Fibroblast of lung (primary cell): ENCODE measurements at places on chromosomes 12 and 14.

DNA sequence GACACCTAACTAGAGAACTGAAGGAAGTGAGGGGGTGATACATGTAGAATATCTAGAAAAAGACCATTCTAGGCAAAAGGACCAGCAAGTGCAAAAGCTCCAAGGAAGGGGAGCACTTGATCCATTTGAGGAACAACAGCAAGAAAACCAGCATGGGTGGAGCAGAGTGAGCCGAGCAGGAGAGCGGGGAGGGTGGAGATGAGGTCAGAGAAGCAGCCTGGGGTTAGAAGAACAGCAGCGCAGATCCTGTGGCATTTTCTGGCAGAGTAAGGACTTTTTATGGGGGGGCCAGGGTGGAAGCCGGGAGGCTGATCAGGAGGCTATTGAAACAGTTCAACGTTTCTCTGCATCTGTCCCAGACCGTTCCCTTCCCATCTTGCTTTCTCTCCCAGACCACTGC, 24.5 kb upstream of the TMCC3 start:
- no peak for DNase-seq

DNA sequence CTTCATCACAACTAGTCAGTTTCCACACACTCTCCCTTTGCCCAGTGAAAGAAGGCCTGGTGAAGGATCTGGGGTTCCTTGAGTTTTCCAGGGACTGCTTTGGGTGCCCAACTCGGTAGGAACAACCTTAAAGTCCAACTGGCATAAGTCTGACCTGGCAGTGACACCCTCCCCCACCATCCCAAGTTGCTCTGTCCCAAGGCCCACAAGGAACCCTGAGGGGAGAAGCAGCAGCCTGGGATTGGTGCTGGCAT, 1.6 kb downstream of the KMT2D start:
- DNase-seq = no peak

DNA sequence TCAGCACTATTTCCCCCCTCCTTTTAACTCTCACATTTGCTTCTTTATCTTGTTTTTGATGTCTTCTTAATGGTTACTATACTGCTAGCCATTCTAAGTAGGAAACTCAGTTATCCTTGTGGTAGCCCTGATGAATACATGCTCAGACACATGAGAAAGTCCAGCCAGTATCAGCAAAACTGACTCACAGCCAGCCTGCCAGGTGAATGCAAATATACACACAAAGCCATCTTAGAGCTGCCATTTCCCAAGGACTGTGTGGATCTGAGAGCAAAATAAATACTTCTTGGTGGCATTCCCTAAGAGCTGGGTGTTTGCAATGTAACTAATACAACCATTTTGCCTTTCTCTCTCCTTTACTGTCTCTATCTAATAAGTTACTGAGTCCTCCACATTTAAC, 455.2 kb downstream of the CCER1 start:
- no peak for DNase-seq

DNA sequence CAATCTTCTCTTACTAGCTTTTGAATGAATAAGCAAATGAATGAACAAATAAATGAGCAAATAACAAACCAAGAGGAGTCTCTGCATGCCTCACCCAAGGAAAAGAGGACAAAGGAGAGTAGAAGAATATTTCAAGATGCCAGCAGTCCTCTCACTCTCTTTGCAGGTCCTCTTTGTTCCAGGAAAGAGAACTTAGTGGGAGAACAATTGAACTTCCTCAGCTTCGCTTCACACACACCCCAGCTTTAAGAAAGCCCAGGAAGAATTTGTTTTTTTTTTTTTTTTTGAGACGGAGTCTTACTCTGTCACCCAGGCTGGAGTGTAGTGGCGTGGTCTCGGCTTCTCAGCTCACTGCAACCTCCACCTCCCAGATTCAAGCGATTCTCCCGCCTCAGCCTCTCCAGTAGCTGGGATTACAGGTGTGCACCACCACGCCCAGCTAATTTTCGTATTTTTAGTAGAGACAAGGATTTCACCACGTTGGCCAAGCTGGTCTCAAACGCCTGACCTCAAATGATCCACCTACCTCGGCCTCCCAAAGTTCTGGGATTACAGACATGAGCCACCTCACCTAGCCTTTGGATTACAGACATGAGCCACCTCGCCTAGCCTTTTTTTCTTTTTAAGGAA, 20.4 kb downstream of the KRT18 start:
- DNase-seq = no peak

DNA sequence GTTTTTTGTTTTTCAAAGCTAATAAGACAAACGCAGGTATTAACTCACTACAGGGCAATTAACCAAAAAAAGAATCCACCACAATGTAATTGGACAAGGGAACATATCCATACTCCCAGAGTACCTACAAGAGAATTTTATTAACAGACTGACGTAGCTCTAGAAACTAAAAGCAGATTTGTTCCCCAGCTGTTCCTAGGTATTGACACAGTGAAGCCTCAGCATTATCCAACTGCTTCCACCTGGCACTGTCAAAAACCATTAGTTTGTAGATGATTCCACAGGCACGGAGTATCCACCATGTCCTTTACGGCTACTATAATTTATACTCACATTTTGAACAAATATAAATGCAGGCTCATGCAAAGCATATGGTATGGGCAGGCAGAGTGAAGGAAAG, 22.3 kb downstream of the PPM1H start:
- DNase-seq = no peak

DNA sequence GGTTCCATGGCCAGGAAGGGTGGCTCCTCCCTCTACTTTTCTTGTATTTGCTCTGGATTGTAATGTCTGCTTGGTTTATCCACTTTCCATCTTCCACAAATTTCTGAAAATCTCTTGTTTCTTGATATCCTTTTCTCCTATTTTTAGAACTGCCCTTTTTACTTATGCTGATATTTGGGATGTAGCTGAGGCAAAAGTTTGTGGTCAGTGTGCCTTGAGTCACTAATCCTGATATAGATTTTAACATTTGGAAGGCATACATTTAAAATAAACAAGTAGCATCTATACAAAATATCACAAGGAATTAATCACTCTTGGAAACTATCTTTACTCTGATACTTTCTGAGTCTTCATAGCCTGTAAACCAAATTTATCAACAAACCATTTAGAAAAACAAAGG, 11.0 kb downstream of the GRIP1 start:
- no peak for DNase-seq

- peak; percentile 90 for DNase-seq
These were observed 161.1 kb downstream of the NUAK1 start for GRCh38 chr12:105977652-105978051.

- DNase-seq = peak; percentile 72
These were observed 12.2 kb downstream of the UBR7 start for GRCh38 chr14:93219103-93219726.

DNA sequence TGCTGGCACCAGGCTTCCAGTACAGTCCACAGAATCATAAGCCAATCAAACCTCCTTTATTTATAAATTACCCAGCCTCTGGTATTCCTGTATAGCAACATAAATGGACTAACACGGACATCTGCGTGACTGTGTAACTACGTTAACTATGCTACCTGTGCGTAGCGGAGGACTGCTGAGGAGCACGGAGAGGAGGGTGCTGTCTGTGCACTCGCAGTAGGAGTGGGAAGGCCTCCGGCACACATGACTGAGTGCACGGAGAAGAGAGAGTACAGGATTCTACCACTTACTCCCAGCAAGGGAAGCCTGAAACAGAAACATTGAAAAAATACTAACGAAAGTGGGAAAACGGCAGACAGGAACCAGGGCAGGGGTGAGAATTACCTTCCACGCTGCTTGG, 22.9 kb downstream of the RAD52 start:
- no peak for DNase-seq

- no peak for DNase-seq
These were observed 199.3 kb downstream of the SLC41A2 start for GRCh38 chr12:104758771-104759170.

- no peak for DNase-seq
These were observed 487 bp upstream of the MGST1 start for GRCh38 chr12:16346958-16347357.

- peak; percentile 43 for DNase-seq
These were observed 387.9 kb downstream of the DAD1 start for GRCh38 chr14:22200977-22201605.

DNA sequence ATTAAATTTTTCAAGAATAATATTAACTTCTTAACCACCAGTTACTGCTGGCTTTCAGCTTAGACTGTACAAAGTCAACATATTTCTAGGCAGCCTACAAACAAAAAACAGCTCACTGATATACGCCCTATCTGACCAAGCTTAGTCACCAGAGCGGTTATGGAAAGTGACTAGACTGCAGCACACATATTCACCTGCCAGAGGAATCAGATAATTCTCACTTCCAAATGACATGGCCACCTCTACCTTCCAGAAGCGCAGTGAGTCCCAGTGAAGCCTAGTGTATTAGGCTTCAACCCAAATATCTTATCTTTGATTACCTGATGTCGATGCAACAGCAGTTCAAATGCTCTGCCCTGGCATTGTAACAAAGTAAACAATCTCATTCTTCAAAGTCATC, 8.5 kb downstream of the STXBP6 start:
- peak; percentile 18 for DNase-seq

DNA sequence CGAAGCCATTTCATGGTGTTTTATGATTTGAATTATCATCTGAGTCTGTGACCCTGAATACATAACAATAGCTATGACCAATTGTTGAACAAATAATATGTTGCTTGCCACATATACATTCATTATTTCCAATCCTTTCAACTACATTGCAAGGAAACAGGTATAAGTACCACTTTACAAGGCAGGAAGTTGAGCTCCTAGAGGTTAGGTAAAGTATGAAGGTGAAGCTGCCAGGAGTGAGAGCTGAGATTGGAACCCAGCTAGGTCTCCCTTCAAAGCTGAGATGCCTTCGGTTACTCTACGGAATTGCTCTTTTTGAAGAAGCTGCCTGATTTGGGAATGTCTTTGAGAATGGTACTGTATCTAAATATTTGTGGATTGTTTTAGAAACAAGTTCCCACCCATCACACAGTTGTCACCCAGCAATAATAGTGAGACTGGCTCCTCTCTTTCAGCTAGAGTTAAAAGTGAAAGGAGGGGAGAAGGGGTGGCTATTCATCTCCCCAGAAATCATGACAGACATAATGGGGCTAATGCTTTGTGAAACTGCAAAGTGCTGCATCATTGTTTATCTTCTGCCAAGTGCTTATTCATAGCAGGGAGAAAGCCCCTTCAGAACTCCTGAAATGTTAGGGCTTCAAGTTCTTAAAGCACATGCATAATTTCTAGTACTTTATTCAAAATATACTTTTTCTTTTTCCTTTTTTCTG, 75.9 kb upstream of the AMIGO2 start:
- peak; percentile 25 for DNase-seq

DNA sequence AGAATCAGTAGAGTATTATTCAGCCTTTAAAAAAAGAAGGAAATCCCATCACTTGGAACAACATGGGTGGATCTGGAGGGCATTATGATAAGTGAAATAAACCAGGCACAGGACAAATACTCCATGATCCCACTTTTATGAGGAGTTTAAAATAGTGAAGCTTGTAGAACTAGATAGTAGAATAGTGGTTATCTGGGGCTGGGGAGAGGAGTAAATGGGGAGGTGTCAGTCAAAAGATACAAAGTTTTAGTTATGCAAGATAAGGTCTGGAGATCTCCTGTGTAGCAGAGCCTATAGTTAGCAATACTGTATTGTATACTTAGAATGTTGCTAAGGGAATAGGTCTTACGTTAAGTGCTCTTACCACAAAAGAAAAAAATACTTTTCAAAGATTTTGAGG, 64.9 kb downstream of the RIC8B start:
- DNase-seq = no peak

GRCh38 chr14:62141139-62141538, 378.9 kb downstream of the SNAPC1 start:
- no peak for DNase-seq

GRCh38 chr12:110270125-110270962, 10.7 kb upstream of the ATP2A2 start:
- DNase-seq = peak; percentile 62

GRCh38 chr12:120529641-120530417, 871 bp upstream of the COQ5 start:
- DNase-seq = no peak

DNA sequence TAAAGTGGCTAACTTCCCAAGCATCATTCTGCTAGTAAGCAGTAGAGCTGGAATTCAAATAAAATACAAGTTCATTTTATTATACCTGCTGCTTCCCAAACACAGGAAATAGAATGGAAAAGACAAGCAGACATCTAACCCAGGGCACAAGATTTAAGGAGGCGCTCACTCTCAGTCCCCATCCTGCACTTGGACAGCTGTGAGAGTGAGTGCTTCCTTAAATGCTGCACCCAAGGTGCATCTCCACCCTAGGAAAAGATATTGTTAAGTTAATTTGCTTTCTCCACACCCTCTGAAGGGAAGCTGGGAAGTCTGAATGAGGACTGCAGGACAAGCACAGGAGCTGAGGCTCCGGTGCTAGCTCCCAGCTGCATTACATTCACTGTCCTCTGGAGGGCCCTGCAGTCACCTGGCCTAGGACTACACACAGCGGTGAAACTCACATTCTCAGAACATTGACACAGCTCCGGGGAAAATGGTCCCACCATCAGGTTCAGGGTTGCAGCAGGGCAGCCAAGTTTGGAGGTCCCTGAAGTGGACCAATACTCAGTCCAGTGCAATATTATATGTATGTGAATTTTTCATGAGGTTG, 14.2 kb downstream of the HEBP1 start:
- peak; percentile 15 for DNase-seq

GRCh38 chr14:53032161-53032803, 81.4 kb upstream of the FERMT2 start:
- peak; percentile 94 for DNase-seq

- DNase-seq = no peak
These were observed 775.6 kb downstream of the VRK1 start for GRCh38 chr14:97572583-97573458.

- DNase-seq = peak; percentile 76
These were observed at the start of gene C1RL for GRCh38 chr12:7108796-7109571. Gene C1RL (minus strand): TSS chr12:7109214. CDS start chr12:7109180, 34 bp downstream.

DNA sequence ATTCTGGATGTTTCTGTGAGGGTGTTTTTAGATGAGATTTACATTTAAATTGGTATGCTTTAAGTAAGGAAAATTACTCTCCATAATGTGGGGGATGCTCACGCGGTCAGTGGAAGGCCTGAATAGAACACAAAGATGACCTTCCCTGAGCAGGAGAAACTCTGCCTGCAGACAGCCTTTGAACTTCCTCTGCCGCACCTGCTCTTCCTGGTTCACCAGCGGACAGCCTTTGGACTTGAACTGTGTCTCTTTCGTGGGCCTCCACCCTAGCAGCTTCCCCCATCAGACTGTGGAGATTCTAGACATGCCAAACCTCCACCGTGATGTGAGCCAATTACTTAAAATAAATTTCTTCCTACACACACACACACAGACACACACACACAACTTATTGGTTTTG, 210.7 kb downstream of the EFCAB11 start:
- no peak for DNase-seq

DNA sequence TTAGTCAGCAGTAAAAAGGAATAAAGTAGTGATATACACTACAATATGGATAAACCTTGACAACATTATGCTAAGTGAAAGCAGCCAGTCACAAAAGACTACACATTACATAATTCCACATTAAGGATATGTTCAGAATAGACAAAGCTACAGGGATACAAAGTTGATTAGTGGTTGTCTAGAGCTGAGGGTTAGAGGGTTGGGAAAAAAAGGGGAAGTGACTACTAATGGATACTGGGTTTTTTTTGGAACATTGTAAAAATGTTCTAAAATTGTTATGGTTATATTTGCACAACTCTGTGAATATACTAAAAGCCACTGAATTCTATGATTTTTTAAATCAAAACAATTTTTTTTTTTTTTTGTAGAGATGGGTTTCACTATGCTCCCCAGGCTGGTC, 4.8 kb upstream of the NGDN start:
- no peak for DNase-seq
